ENCODE measurements at places on chromosomes 16 and 17.

- peak; percentile 61 for DNase-seq
Measured at GRCh38 chr17:49952209-49952911, 16.6 kb upstream of the DLX4 start.

DNA sequence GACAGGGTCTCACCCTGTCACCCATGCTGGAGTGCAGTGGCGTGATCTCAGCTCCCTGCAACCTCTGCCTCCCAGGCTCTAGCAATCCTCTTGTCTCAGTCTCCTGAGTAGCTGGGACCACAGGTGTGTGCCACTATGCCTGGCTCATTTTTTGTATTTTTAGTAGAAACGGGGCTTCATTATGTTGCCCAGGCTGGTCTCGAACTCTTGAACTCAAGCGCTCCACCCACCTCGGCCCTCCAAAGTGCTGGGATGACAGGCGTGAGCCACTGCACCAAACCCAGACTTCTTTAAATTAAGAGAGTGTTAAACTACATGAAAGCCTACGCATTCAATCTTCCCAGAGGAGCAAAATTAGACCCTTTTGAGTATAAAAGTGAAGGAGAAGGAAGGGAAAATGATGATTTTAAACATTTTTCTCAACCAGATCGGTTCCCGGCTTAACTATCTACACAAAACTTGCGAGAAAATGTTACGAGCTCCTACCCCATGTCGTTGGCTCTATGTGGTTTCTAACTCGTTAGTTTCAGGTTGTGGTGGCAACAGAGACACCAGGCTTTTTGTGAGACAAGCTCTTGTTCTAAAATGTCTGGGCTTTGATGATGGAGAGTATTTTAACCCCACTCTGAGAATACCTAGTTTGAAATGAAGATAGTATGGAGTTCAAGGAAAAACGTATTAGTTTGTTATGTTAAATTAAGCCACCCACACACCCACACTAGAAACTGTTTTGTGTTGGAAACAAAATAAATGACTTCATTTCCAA lies 26.3 kb downstream of the STAT5B start:
- DNase-seq = no peak

GRCh38 chr17:47220531-47220999 lies 11.4 kb downstream of the MYL4 start:
- DNase-seq = no peak

DNA sequence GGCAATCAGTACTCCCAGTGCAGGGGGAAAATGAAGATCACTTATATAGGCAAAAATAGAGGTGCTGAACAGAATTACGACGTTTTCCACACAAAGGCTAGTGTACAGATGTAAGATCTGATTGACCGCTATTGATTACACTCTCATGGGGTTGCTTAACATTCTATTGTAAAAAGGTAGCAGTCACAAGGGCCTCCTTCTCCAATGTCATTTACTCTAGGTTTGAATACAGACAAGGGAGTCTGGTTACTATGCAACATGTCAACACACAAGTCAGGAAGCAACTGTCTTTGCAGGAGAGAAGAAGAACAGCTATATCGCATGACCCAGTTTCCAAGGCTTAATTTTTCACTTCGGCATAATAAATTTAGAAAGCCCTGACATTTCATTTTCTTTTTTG lies 7.9 kb downstream of the KRT37 start:
- DNase-seq = no peak

- peak; percentile 39 for DNase-seq
Measured at GRCh38 chr16:53504665-53505064, 1.7 kb upstream of the AKTIP start.
